Islet precursor cell (in vitro differentiated cells): ENCODE measurements at places on chromosomes 3 and 15.

GRCh38 chr3:161927131-161927530, 430.5 kb downstream of the OTOL1 start:
- DNase-seq: no peak

DNA sequence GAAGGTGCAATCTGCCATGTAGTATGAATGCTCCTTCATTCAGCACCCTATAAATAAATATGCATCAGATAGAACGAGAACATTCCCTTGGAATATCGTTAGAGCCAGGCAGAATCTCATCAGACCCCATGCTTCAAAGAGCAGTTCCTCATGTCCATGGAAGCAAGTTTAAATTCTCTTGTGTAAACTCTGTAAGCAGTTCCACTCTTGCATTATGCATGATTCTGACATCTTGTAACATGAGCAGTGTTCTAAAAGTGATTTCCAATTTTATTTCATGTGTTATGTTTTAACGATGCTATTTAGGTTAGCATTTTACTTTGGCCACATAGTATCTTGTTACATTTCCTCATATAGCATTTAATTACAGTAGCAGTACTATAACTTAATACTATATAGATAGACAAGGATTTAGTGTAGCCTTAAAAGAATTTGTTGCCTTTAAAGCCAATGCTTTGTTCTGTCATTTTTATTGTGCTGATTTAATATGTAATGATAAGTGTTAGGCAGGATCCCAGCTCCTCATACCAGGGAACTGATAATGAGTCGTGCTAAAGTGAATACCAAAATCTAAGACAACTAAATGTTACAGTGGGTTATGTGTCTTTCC, 161.2 kb upstream of the NECTIN3 start:
- no peak for DNase-seq

GRCh38 chr3:59480486-59480995, 430.7 kb upstream of the CFAP20DC start:
- peak; percentile 75 for DNase-seq

DNA sequence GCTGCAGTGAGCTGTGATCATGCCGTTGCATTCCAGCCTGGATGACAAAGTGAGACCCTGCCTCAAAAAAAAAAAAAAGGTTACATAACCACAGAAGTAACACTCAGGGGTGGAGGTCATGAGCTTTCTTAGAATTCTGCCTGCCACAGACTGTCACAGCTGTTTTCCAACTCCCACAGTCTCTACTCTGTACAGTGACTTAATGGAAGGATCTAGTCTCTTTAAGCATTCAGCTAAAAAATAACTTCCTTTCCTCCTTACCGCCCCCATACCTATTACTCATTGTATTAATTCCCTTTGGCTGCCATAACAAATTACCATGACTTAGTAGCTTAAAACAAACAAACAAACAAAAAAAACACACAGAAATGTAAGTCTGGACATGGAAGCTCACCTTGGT, 99.6 kb upstream of the UBE2E1 start:
- no peak for DNase-seq

- DNase-seq: no peak
Observed at GRCh38 chr15:77475001-77475400, 54.3 kb downstream of the HMG20A start.

GRCh38 chr3:136385457-136385856, 135.3 kb downstream of the PCCB start:
- DNase-seq: no peak

DNA sequence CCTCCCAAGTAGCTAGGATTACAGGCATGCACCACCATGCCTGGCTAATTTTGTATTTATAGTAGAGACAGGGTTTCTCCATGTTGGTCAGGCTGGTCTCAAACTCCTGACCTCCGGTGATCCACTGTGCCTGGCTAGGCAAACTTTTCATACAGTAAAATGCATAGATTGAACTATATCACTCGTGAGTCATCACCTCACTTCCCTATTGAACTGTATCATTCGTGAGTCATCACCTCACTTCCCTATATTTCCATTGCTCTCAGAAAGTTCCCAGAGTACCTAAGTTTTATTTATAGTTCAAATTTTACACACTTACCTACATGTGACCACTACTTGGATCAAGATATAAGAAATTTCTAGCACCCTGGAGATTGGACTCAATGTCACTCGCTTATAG, 73.6 kb upstream of the ACAD9 start:
- no peak for DNase-seq

- no peak for DNase-seq
Observed at GRCh38 chr3:6512172-6512800, 348.6 kb upstream of the GRM7 start.

DNA sequence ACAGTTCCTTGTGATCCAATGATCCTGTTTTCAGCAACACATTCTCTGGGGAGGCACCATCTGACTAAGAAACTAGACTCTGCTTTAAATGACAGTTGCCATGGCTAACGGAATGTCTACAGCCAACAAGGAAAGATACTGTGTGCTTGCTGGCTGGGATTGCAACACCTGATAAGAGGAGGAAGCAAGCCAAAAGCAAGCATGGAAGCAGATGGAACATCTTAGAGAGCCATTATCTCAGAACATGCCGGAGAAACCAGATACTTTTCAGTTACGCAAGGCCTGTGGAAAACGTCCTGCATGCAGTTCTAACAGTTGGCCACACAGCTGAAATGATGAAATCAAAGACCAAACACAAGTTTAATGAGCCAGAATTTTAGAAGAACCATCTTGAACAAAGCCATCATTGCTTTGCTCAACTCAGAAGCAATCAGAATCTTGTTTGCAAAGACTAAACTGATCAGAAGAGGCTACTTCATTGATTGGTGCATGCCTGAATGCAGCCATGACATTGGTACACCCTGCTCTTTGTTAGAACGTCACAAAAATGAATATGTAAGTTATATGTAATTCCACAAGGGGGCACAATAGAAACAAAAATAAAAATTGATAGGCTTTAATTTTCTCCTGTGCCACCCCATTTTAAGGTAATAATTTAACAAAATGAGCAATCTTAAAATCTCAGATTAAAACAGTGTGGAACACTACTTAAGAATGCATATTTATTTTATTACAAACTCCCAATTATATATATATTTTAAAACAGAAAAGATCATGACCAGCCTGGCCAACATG, 50.8 kb downstream of the GXYLT2 start:
- DNase-seq: peak; percentile 87

DNA sequence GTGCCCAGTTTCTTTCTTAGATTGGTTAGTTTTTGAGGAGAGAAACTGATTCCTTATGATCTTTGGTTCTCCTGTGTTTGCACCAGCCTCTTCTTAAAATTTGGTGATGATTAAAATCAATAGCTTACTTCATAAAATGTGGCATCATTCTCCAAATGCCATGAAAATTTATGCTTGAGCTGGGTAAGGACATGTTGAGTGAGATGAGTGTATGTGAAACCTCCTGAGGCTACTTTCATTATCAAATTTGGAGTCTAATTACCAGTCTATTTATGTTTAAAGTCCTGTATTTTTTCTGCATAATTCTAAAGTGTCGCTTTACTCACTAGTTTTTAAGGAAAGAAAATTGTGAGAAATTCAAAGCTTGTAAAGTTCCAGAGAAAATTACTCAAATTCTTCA, 102.1 kb downstream of the DIPK2A start:
- DNase-seq: no peak
